ENCODE measurements at places on chromosomes 13 and 19.

DNA sequence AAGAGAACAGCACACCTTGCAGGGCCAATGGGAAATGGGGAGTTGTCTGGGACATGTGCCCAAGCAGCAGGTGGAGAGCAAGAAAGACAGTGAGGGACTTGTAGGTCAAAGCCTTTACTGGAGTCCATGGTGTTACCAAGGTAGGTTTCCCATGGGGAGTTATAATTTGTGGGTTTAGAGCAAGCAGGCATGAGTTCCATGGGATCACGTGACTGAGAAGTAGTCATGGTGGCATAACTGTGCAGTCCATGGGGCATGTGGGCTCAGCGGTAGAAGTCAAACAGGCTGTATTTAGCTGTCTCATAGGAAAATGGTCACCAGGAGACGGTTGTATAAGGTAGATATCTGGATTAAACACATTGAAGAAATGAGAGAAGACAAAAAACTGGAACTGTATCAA, 715.1 kb downstream of the SLITRK1 start:
- DNase-seq: no peak

- DNase-seq: no peak
These were observed 19.2 kb upstream of the ZNF175 start for GRCh38 chr19:51551673-51552432.

GRCh38 chr13:20499986-20500385, 25.7 kb downstream of the CRYL1 start:
- no peak for DNase-seq

DNA sequence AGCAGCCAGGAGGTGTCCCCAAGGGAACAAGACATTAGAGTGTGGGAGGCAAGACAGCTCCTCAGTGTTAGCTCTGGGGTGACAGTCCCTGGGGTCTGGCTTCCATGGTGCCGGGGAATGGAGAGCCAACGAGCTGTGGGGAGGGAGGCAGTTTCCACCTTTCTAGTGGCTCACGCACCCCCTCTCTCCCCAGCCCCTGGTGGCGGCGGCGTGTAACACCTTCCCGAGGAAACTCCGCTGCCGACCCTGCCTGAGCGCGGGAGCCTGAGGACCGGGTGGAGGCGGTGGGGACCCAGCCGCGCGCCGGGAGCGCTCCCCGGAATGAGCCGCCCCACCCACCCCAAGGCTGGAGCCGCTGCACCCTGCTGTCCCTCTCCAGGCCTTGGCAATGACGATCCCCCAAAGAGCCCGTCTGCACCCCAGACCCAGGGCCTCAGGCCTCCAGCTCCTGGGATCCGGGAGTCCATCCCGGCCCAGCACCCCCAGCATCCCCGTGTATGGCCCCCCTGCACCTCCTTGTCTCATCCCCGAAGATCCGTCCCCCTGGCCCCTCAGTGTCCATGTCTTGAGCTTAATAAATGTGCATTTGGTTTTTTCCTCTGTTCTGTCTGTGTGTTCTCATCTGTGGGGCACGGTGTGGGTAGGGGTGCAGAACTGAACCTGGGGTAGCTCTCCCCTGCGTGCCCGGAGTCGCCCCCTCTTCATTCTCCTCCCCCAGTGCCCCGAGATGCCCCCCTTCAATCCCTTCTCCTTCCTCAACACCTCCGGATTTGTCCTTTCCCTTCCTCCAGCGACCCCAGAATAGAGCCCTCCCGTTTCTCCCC, 622 bp upstream of the FXYD5 start:
- DNase-seq: peak; percentile 23

DNA sequence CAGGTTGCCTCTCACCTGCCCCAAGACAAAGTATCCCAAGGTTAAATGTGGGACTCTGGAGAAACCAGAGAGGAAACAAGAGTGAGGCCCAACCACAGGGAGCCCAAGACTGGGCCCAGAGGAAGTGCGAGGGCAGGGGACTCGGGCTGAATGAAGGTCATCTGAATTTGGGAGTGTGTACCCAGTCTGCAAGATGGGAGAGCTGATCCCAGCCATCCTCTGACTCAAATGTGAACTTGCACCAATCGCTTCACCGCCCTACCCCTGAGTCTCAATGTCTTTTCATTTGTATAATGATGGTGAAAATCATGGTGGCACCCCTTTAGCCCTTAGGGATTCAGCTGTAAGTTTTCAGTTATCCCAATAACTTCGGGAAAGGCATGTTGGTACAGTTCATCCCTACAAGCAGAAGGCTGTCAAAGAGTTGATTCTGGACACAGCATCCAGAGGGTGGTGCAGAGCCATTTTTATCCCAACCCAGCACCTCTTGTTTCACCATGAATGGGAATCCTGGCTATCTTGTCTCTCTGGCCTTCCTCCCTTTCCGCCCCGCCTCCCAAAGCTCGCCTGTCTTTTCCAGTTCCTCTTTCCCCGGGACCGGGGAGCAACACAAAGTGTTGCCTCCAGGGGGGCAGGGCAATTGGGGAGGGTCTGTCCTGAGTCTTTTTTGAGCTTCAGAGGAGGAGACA, 123.4 kb downstream of the NUFIP1 start:
- no peak for DNase-seq

DNA sequence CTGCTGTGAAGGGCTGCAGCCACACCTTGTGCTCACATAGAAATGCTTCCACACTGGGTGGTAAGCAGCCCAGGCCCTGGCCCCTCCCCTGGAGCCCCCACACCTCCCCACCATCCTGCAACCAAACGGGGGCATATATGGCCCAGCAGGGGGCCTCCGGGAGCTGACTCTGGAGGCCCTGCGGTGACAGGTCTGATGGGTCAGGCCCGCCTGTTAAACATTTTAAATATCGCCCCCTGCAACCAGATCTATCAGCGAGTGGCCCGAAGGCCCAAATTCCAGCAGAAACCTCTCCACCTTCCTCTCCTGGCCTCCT, 48.0 kb upstream of the KATNAL1 start:
- DNase-seq: no peak

DNA sequence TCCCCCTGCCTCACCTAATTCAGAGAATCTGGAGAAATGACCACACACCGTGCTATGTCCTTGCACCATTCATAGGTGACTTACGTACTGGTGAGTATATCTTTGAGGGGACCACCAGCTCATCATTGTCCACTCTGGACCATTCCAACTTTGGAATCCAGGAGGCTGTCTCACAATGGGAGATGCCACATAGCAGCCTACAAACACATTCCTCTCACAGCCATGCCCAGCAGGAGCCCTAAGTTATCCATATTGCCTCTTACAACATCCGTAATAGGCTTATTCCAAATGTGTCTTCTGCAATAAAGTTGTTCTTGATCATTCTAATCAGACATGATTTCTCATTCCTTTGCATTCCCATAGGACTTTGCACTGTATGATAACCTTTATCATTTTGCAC, 436.7 kb downstream of the EFNB2 start:
- DNase-seq: no peak

DNA sequence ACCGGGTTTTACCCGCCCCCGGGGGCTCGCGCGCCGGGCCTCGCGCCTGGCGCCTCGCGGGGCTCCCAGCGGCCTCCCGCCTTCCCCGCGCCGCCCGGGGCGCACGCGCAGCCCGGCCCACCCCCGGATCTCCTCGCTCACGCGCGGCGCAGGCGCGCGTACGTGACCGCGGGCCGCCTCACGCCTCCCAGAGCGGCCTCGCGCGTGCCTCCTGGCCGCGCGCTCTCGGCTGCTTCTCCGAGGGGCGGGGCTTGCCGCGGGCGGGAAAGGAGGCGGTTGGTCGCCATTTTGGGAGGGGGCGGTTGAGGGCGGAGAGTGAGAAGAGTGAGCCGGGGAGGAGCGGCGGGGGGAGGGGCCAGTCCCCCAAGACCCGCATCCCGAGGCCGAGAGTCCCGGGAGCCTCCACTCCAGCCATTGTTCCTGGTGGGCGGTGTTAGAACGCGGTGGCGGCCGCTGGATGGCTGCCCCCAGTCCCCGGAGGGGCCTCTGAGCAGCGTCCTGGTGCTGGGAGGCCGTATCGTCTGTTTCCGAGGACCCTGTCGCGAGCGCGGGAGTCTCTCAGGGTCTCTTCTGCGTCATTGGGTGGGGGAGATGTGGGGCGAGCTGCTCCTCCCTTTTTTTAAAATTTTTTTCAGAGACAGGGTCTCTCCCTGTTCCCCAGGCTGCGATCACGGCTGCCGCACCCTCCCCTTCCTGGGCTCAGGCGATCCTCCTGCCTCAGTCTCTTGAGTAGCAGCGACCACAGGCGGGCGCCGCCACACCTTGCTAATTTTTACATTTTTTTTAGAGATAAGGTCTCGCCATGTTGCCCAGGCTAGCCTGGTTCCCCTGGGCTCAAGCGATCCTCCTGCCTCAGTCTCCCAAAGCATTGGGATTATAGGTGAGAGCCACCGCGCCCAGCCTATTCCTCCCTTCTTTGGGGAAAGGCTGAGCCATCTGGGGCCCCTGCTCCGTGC, at the start of gene ZNF541:
TSS of gene ZNF541 (minus strand) at position 78 of the 956 bp plus-strand sequence. CDS start 17,292 bp downstream, outside the sequence.
- peak; percentile 49 for DNase-seq

DNA sequence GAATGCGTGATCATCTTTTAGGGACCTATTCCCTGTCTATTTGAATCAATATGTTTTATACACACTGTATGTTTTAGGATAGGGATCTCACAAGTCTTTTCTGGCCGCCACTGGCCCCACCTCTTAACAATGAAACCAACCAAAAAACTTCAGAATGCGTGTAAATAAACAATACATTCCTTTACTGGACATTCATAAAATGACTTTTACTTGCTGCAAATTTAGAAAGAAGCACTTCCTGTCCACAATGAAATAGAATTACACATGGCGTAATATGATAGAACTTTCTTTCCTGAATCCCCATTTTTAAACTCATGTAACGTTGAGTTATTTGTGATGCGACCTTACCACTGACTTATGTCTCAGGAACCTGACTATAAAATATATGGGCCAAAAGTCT, 233.6 kb downstream of the SLITRK6 start:
- peak; percentile 70 for DNase-seq

DNA sequence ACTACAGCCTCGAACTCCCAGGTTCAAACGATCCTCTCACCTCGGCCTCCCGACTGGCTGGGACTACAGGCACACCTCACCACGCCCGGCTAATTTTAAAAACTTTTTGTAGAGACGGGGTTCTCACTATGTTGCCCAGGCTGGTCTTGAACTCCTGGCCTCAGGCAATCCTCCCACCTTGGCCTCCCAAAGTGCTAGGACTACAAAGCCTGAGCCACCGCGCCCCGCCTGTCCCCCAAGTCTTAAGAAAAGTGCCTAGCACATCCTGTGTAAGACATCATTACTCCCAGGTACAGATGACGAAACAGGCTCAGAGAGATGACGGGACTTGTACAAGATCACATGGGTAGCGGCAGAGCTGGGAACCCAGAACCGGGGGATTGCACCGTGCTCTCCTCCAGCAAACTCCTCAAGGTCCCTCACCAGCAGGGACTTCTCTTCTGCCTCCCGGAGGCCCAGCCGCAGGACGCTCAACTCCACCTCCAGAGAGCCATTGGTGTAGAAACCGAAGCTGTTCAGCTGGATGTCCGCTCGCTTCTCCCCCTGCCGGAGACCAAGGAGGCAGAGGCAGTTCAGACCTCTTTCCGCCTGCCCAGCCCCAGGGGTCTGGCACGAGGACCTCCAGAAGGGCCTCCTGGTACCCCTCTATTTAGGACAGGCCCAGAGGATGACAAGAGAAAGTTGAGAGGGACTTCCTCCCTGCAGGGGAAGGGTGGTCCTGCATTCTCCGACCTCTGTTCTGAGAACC, 1.0 kb downstream of the GPR108 start:
- DNase-seq: peak; percentile 86

DNA sequence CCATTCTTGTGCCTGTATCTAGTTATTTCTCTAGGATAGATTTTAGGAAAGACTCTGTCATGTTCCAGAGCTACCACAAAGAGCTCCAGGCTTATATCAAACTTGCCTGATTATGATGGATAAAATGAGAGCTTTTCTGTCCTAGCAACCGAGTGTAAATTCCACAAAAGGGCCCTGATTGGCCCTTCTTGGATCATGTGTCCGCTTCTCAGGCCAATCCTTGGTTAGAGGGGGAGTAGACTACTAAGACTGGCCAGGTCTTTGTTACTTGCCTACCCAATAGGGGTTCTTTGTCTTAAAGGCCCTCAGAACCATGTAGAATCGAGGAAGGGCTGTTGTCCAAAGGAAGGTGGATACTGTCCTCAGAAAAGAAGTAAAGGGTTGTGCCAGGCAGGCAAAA, 2.4 kb downstream of the DHX34 start:
- peak; percentile 38 for DNase-seq

DNA sequence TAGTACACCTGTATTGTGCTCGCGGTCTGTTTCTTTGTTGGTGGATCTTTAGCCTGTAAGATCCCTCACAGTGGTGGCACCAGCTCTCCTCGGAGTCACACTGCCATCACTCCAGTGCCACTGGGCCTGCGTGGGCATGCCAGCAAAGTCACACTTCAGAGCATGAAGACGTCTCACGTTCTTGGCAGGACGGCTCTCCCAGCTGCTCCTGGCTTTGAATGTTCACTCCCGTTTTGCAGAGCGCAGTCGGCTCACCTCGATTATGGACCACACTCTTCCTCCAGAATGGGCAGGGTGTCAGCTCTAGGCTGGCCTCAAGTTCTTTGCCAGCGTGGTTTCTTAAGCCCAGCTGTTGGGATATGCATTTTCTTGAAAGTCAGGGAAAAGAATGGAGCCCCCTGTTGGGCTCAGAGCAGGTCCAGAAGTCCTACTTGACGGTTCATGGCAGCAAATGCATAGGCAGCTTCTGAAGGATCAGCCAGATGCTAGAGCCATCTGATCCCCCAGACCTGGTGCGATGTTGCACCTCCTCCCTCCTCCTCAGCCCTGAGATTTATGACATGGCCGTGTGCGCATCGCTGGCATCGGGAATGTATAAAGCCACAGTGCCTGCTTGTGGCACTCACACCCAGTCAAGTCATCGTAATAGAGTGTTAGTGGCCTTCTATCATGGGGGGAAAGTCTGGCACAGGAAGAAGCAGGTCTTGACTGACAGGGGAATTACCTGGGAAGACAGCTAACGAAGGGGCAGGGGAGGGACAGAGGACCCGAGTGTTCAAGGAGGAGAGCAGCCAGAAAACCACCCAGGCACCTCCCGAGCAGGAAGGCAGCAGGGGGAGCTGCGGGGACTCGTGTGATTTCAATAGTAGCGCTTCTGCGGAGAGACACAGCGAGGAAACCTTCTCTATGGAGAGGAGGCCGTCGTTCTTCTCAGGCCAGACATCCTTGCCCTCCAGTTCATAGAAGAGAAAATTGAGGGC, 40.2 kb upstream of the NPAS1 start:
- no peak for DNase-seq

GRCh38 chr13:33080972-33081590, 64.9 kb downstream of the KL start:
- DNase-seq: peak; percentile 48
